ENCODE measurements at places on chromosomes 12 and 14.

GRCh38 chr12:65935906-65936901 is 111.9 kb downstream of the HMGA2 start:
- DNase-seq = peak; percentile 39

GRCh38 chr12:78865516-78865915 is 942 bp downstream of the SYT1 start:
- DNase-seq = no peak

DNA sequence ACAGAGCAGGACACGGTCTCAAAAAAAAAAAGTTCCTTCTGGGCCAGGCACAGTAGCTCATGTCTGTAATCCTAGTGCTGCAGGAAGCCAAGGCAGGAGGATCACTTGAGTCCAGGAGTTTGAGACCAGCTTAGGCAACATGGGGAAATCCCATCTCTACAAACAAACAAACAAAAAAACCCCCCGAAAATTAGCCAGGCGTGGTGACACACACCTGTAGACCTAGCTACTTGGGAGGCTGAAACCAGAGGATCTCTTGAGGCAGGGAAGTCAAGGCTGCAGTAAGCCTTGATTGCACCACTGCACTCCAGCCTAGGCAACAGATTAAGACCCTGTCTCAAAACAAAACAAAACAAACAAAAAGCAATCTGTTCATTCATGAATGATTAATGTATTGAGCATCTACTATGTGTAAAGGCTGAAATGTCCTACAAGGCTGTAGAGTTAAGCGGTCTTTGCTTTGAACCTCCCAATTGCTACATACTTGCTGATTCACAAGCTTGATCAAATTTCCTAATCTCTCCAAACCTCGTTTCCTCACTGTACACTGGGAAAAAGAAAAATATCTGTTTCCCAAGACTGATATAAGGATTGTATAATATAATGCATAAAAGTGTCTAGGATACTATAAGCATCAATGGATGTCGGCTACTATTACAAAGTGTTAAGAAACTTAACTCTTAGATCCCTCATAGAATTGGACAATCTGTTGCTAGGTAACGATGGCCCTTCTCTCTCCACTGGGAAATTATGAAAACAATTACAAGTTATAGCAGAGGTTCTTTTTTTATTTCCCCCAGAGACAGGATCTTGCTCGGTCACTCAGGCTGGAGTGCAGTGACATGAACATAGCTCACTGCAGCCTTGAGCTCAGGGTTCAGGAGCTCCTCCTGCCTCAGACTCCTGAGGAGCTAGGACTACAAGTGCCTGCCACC is 7.9 kb upstream of the RILPL2 start:
- DNase-seq = peak; percentile 78

GRCh38 chr14:52852810-52853521 is 61.6 kb upstream of the GNPNAT1 start:
- DNase-seq = peak; percentile 64

DNA sequence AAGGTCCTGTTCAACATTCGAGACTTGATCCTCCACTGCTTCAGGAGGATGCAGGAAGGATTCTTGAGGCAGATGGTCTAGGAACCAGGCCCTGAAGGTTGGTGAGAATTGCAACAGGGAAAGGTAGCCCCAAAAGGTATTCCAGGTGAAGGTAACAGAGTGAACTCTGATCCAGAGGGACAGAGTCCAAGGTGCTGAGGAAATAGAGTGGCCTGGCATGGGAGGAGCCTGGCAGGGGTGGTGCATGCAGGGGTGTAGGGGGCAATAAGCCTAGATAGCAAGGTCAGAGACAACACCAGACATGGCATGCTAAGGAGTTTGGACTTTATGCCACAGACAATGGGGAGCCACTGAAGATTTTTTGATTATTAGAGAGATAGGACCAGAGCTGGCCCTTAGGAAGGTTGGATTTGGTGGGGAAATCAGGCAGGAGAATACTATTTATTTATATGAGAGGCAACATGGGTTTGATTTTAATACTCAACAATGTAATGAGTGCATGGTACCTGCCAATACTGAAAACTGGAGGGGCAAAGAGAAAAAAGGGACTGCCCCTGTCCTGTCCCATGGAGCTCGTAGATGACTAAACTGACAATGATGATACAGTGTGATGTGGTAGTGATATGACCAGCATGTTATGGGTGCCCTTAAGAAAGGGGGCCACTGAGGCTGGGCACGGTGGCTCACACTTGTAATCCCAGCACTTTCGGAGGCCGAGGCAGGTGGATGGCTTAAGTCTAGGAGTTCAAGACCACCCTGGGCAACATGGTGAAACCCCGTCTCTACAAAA is 50.5 kb upstream of the TMED10 start:
- no peak for DNase-seq

DNA sequence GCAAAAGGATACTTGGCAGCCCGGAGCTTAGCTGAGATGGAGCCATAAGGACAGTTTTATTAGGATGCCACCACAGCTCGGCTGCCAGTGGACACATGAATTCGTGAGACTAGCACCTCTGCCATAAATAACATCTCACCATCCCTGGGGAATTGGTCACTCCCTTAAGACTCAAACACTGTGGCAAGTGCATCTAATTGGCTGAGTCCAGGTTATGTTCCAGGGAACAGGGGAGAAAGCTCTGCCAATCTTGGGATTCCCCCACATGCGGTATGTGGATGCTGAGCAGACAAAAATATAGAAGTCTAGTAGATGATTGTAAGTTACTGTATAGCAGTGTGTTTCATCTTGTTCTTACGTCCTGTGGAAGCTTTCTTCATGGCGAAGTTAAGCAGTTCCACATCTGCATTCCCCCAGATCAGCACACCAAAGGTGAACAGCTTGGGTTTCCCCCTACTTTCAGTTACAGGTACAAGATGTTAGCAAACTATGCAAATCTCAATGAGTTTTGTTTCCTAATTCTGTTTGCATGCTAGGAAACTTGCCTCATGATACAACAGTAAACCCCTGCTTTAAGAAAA is 131.1 kb downstream of the ETV6 start:
- DNase-seq = no peak

- DNase-seq = no peak
Observed at GRCh38 chr12:5391653-5392052, 40.3 kb upstream of the NTF3 start.

GRCh38 chr14:94028450-94028826 is 2.3 kb downstream of the OTUB2 start:
- DNase-seq = peak; percentile 91

- no peak for DNase-seq
Observed at GRCh38 chr12:109961201-109961600, 35.0 kb downstream of the GIT2 start.

GRCh38 chr12:71162832-71163763 is 5.3 kb upstream of the TSPAN8 start:
- peak; percentile 99 for DNase-seq

- no peak for DNase-seq
Observed at GRCh38 chr14:72740966-72741825, 152.7 kb downstream of the DPF3 start.

GRCh38 chr12:130672089-130672820 is 43.8 kb downstream of the RIMBP2 start:
- DNase-seq = no peak

DNA sequence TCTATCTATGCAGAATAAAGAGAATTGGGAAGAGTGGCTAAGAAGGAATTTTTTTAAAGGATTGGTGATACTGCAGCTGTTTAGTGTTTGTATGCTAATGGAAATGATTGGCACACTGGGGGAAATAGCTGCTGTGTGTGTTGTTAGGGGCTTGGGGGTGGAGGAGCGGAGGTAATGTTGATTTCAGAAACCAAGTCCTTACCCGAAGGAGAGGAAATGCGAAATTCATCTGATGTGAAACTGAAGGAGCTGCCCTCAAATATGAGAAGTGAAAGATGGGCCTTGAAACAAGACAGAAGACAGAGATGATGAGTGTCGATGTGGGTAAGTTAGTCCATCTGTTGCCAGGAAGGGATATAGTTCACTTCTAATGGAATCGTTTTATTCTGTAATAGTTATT is 21.2 kb upstream of the RNASE12 start:
- DNase-seq = no peak

DNA sequence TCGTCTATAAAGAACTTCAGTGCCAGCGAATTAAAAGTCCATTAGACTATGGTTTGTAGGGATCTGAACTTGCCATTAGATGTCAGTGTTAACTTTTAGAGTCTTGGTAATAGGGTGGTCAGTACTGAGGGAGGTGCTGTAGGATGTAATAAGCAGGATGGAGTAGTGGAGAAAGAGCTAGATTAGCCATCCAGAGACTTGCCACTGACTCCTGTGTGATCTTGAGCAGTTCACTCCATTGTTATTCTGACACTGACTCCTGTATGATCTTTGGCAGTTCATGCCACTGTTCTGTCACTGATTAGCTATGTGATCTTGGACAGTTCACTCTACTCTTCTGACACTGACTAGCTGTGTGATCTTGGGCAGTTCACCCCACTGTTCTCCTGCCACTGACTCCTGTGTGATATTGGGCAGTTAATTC is 133.6 kb downstream of the TTLL5 start:
- peak; percentile 9 for DNase-seq

DNA sequence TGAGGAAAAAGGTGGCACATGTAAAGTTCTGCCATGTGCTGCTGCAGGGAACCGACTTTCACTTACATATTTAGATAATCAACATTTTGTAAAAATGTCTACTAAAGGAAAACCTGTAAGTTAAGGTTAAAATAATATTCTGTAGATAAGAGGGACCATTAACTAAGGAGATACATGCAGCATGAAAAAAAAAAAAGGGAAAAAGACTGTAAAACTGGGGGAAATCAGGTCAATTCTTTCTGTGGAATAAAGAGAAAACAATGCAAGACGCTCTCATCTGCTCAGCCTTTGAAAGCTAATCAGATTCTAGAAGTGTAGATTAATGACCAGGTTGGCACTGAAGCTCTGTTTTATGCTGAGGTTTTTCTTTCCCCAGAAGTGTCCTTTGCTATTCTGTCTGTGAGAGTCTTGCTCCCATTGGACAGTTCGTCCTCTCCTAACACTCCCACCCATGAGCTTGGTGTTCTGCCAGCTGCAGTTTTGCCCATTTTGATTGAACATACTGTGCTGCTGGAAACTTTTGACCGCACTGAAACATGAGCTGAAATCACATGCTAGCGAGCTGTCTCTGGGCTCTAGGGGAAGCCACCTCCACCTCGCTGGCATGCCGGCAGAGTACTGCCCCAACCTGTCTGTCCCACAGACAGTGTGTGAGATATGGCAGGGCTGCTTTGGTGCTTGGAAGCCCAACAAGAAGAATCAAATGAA is 39.7 kb downstream of the PPTC7 start:
- no peak for DNase-seq

DNA sequence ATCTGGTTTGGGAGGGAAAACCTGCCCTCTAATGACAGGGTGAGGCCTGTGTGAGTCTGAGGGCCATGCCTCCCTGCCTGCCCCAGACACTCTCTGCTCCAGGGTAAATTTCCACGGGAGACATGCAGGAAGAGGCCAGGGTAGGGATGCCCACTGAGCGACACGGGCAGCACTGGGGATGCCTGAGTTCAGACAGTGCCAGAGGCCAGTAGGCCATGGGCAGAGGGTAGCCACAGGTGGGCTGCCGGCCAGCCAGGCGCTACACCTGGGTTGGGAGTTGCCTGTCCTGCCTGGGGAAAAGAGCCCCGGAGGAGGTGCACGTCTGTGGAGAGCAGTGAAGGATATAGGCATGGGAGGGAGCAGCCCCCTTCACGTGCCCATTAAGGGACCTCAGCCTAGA is 3.6 kb downstream of the SERPINA12 start:
- no peak for DNase-seq

DNA sequence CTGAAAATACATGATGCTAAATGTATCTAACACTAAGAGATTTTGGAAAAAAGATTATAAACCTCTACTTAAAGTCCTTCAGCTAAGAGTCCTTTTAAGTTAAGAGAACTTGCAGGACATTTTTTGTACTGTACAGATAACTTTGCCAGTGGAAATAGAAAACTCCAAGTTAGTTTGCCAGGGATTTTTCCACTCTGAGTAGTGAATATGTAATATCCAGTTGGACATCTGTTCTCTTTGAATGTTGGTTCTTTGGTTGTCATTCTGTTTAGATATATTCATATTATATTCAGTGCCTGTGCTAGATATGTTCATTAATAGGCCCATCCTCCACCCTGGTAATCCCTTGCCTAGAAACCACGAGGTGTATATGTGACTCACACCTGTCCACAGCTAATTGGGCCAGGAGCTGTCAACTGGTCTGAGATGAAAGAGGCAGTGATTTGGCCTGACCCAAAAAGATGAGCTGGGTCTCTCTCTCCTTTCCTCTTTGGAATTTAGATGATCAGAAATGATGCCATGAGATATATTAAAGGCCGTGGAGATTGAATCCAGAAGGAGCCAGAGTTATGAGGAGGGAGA is 261.0 kb upstream of the LRIG3 start:
- no peak for DNase-seq

DNA sequence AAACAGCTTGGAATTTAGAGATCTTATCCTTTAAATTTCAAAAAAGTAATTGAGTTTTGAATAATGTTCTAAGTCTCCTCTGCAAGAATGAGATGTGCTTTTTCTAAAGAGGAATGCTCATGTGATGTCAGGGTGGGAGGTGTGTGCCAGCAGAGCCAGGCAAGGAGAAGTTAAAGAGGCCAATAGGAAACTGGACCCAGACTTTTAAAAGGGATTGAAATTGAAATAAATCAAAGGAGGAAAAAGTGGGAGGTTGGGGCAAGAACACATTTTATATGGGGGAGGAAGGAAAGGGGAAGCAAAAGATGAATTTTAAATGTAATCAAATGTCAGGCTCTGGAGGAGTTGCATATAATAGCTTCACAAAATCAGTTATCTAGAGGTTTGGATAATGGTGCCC is 126.1 kb downstream of the FIGNL2 start:
- DNase-seq = no peak

- DNase-seq = no peak
Observed at GRCh38 chr12:83931451-83931850, 981.1 kb downstream of the SLC6A15 start.

DNA sequence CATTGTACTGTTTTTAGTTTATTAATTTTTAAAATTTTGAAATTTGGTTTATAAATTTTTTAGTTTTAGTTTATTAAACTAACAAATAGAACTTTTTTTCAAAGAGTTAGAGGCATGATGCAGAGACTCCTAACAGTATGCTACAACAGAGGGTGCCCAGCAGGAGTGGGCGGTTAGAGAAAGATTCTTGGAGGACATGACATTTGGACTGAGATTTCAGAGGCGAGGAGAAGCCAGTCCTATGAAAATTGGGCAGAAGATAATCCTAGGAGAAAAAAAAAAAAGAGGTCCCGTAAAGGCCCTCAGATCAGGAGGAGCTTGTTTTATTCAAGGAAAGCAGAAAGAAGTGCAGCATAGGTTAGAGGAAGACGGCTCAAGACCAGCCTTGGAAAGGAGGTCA is 21.7 kb downstream of the KCNK10 start:
- DNase-seq = no peak

DNA sequence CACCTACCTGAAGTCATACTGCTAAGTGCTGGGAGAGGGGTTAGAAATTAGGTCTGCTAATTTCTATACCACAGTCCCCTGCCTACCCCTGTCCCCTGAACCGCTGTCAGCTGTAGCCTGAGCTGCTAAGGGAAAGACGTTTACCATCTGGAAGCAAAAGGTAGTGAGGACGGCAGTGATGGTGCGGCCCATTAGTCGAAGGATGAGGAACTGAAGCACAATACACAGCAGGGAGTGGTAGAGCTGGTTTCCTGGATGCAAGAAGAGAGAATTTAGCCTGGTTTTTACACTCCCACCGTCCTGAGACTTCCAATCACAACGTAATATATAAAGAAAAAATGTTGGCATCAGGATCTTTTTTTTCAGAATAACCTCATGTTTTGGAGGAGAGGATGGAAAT is 11.8 kb downstream of the EMG1 start:
- no peak for DNase-seq

GRCh38 chr12:55732288-55732687 is 3.5 kb upstream of the CD63 start:
- DNase-seq = no peak
